Stimulated activated CD8-positive, alpha-beta memory T cell treated with anti-CD3 and anti-CD28 coated beads, Interleukin-4, amount 100 ng/mL, for 1 hour (primary cell): ENCODE measurements at places on chromosomes 2 and 18.
A peak's percentile ranks its signal among the peaks of the same experiment; 100 is the strongest.

GRCh38 chr2:53641290-53641689, 126.3 kb upstream of the CHAC2 start:
- DNase-seq = no peak

GRCh38 chr2:155218292-155218924, 519.9 kb downstream of the KCNJ3 start:
- no peak for DNase-seq

DNA sequence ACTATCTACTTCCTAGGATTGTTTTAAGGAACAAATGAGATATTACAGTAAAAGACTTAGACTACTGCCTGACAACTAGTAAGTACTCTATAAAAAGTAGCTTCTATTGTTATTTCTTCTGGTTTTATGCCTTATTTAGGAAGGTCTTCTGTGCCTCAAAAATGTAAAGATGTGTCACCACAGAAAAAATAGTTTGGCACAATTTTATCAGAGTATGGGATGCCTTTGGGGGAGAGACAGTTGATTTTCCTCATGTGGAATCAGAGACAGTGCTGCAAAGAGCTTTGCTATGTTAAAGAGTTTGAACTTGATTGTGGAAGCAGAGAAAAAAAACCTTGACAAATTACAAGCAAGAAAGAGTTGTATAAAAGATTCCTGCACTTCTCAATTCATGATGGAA, 98.4 kb downstream of the EHBP1 start:
- DNase-seq = no peak

DNA sequence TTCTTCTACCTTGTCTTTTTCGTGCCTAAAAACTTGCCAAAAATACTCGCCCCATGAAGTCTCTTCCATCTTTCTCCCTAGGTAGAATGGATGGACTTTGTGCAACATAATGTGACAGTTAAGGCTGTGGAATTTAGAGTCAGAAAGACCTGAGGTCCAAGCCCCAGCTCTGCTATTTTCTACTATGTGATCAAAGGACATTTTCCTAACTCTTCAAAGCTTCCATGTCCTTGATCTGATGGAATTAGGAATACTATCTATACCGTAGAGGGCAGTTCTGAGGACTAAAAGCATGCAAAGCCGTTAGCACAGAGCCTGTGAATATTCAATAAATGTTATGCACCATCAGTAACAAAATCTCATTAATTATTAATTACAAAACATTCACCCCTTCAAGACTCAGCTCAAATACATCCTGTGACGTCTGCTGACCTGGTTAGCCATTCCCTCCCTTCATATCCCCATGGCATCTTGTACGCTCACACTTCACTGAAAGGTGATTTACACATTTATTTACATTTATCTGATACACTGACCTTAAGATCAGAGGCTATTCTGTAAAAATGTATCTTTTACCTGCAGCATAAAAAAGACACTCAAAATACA, 15.1 kb downstream of the IWS1 start:
- DNase-seq = no peak

DNA sequence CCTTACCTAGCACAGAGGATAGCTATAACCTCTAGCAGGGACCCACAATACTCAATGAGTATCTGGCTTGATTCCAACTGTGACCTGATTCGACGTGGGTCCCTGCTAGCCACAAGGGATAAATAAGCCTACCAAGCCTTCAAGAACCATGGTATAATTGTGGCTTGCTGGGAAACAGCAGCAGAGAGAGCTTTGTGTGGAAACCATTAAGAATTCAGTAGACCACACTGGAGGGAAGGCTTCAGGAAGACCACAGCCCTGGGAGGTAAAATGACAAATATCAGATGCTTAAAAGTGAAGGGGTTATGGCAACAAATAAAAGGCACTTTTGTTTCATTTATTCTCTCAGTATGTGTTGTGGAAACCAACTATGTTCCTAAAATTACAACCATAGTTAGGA, 82.6 kb upstream of the WIPF1 start:
- DNase-seq = no peak

- no peak for DNase-seq
Observed at GRCh38 chr18:7272311-7273049, 41.6 kb downstream of the LRRC30 start.

- DNase-seq = no peak
Observed at GRCh38 chr18:7579176-7579917, 12.2 kb downstream of the PTPRM start.

- DNase-seq = no peak
Observed at GRCh38 chr2:26009567-26009963, 24.3 kb upstream of the RAB10 start.

DNA sequence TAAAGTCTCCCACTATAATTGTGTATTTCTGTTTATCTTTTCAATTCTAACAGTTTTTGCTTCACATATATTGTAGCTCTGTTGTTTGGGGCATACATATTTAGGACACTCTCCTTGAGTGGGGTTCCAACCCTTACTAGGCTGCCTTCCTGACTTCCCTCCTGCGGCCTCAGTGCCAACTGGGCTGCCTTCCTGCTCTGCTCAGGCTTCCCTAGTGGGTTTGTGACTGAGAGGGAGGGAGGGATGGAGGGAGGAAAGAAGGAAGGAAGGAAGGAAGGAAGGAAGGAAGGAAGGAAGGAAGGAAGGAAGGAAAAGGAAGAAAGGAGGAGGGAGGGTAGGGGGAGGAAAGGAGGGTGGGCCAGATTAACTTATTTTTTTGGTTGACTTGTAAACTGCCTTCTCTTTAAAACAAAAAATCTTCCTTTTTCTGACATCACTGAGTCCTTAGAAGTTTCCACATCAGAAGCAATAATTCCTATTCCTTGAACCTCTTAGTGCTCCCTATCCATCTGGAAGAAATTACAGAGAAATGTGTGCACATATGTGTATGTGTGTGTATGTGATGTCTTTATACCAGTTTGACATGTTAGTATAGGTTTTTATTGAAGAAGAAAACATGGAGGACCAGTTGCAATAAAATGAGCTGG, 145.4 kb upstream of the PGAP1 start:
- DNase-seq = no peak

- DNase-seq = no peak
Observed at GRCh38 chr2:153163055-153163454, 315.5 kb downstream of the RPRM start.

- DNase-seq = no peak
Observed at GRCh38 chr2:215364157-215365155, 52.6 kb downstream of the ATIC start.

GRCh38 chr2:200146501-200146900, 160.0 kb upstream of the SPATS2L start:
- no peak for DNase-seq

GRCh38 chr2:191617575-191617974, 60.4 kb upstream of the NABP1 start:
- no peak for DNase-seq

GRCh38 chr2:88451811-88452564, 505 bp downstream of the FOXI3 start:
- DNase-seq = no peak

DNA sequence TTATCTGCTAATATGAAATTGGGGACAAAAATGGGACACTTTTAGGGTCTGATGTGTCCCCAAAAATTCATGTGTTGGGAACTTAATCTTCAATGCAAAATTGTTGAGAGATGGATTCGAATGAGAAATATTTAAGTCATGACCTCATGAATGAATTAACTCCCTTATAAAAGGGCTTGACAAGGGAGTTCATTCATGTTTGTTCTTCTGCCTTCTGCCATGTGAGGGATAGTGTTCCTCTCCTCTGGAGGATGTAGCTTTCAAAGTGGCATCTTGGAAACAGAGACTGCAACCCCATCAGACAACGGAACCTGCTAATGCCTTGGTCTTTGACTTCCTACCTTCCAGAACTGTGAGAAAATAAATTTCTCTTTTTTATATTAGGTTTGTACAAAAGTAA, 89.2 kb upstream of the LINC00305 start:
- no peak for DNase-seq

GRCh38 chr18:14921547-14921946, 173.6 kb downstream of the ANKRD30B start:
- no peak for DNase-seq

- no peak for DNase-seq
Observed at GRCh38 chr2:102003696-102004095, 11.9 kb downstream of the IL1R2 start.

DNA sequence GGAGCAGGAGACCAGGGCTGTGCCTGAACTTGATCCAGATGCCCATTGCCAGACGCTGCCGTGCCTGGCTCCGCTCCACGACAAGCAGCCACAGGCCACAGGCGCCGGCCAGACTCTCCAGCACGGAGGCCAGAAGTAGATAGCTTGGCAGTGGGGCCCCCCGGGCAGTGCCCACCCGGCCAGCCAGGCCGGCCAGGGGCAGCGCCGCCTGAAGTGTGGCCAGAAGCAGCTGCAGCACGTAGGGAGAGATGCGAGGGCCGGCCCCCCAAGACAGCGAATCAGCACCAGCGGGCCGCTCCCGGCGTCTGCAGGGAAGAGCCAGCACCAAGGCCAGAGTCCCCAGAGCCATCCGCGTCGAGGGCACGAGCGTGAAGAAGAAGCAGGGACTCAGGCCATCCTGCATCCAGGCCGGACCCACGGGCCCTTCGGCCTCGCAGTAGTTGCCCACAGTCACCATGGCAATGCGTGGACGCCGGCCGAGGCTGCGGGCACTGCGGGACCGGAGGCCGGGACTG, 484 bp downstream of the ABCB6 start:
- no peak for DNase-seq

- DNase-seq = no peak
Observed at GRCh38 chr18:23453680-23454058, 582 bp downstream of the RIOK3 start.

DNA sequence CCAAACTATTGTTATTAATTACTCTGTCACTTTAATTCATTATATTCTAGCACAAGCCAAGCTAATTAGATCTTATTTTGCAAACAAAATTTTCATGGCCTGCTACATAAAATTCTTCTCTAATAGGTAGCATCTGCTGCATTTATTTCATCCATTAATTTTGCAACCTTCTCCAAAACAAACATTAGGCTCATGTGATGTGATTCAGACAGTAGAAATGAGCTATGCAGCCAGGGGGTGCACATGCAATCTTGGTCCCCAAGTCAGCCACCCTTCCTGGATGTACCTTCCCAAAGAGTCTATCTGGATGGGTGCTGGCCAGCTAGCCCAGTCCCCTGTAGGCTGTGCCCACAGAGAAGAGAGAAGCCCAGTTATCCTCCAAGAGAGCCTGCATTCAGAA, 242.1 kb upstream of the OSR1 start:
- DNase-seq = no peak

- no peak for DNase-seq
Observed at GRCh38 chr2:47312491-47312850, 90.5 kb upstream of the MSH2 start.

- DNase-seq = no peak
Observed at GRCh38 chr18:13258921-13259320, 40.4 kb downstream of the LDLRAD4 start.

GRCh38 chr2:119232666-119232993, 9.0 kb downstream of the STEAP3 start:
- DNase-seq = no peak

DNA sequence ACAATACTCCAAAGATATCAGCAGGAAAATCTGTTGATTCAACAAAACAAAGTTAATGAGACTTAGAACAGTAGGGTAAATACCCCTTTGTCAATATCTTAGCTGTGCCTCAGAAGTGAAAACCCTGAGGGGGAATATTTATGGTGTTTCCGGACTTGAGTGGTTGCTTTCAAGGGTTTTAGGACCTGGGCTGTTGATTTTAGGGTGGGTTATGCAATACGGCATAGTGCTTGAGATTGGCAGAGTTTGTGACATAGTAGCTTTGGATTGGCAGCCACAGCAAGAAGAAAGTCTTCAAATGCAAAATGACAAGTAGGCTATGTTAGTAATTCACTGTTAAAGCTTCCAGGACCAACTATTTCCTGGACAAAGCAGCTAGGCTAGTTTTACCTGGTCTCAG, 826.3 kb upstream of the CDH2 start:
- no peak for DNase-seq

GRCh38 chr2:113370478-113371091, 66.9 kb upstream of the ZNG1B start:
- peak; percentile 16 for DNase-seq

- no peak for DNase-seq
Observed at GRCh38 chr2:177123048-177123447, 89.5 kb upstream of the HNRNPA3 start.
